ENCODE measurements at places on chromosomes 5 and 9.

- DNase-seq, result no peak
These were observed 52.9 kb upstream of the FAM169A start for GRCh38 chr5:74919041-74919440.

DNA sequence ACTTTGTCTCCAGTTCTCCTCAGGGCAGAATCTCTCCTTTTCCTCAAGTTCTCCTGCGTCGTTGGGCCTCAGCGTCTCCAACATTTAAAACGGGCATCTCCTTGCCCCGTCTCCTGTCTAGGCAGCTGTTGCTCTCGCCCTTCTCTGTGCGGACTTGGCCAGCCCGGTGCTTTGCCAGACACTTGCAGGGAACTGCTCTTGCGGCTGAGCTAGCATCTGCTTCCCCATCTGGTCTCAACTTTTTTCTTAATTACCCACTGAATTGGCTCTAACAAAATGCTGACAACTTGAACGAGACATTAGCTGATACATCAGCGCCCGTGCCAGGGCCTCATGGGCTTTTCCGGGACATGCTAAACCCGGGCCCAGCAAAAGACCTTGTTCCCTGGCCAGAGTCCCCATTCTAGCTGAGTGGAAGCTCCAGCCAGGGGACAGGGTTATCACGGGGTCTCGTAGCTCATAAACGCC is 25.1 kb downstream of the ZNF618 start:
- no peak for DNase-seq

GRCh38 chr5:125401724-125402622 is 655.5 kb upstream of the ZNF608 start:
- no peak for DNase-seq

DNA sequence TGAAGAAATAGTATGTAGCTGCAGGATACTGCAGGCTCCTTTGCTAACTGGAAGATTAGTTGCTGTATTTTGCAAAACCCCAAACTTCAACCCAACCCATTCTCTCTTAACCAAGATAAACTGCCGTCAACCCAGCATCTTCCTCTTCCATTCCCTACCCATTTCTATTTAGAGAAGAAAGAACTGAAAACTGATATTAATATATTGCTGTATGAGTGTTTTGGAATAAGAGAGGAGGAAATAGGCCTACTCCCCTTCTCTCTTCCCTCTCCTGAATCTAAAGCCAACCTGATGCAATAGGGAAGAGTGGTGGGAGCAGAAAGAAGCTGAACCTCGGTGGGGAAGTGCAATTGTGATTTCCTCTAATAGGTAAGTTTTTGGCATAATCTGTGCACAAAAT is 83.7 kb downstream of the TMEM215 start:
- DNase-seq, result no peak

GRCh38 chr9:3012842-3013241 is 168.9 kb upstream of the PUM3 start:
- no peak for DNase-seq
